ENCODE measurements at places on chromosomes 7 and 10. TPM values are rescaled to one million over a fixed set of nuclear protein-coding genes. Genes with fewer than 3 reads are reported as not detected.

TEX47 gene
- not detected for total RNA-seq

DNA sequence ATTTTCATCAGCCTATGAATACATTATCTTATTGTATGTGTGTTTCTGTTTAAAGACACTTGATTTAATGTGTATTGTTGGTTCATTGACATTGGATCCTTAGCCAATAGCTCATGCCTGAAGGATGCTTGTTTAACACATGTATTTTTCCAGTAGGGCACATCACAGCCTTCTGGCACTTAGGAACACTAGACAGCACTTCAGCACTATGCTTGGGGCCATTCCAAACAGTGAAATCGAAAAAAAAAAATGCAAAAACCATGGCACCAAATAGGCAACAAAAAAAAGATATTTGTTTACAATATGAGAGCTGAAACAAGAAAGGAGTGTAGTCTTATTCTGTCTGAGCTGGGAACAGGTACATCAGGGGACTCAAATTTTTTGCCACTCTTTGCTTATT is 262.8 kb downstream of the SLC25A13 start:
- DNase-seq = no peak

GRCh38 chr10:132592790-132593383 is 55.3 kb downstream of the INPP5A start:
- no peak for DNase-seq

- DNase-seq = no peak
Measured at GRCh38 chr10:75660823-75661222, 229.4 kb downstream of the LRMDA start.

DNA sequence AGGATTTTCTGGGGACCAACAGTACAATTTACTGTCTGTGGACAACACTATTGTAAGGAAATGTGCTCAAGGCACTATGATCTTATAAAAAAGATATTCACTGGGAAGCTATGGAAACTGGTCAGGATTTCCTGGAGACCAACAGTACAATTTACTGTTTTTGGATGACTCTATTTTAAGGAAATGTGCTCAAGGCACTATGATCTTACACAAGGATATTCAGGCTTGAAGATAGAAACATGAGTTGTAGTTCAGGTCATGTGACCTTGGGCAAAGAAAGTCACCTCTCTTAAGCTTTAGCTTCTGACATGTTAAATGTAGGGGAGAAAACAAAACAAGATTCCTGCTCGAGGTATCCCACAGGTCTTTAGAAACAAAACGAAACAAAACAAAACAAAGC is 1.7 kb upstream of the ITPRID1 start:
- no peak for DNase-seq

GRCh38 chr7:35549781-35550180 is 145.2 kb downstream of the HERPUD2 start:
- no peak for DNase-seq

DNA sequence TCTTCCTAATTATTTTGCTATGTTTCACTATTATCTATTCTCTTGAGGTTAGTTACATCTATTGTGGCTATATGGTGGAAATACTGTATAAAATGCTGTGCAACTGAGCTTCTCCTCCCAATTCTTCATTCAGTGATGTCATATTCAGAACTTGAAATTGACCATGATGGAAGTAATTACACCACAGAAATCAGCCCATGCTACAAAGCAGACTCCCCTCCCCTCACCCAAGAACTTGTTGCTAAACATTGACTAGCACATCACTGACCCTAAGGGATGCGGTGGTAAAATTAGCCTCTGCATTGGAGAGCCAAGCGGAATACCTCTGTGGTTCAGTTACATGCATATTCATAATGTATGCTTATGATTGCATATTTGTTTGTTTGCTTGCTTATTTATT is 8.8 kb downstream of the CALD1 start:
- DNase-seq = no peak

Measured in thymus (tissue), 14 donors.